ENCODE measurements at places on chromosomes 7 and 10.

DNA sequence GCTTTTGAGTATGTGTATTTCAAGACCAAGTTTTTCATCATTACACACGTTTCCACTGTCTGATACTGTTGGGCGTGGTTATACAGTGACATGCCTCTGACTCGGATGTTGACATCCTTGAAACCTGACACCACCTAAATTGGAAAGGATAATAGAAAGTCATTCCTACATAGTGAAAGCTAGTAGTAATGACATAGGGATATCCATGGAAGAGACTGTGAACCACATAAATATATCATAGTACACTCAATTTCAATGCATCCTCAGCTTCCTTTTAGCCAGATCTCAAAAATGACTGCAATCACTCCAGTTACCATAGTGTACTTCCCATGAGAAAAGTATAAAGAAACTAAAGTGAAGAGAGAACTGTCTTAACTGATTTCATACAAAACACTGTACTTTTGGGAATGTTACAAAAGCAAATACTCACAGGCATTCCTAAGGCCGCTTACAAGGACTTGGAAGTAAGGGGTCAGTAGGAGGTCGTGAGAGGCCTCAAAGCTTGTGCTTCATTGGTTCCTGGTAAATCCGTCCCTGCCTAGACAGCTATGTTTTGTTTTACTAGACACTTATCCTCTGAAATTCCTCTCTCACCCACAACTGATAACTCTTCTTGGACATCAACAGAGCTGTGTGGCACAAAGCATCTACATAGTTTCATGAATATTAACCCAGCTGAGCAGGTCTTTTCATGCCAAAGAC lies 71.8 kb upstream of the VWDE start:
- DNase-seq: no peak

DNA sequence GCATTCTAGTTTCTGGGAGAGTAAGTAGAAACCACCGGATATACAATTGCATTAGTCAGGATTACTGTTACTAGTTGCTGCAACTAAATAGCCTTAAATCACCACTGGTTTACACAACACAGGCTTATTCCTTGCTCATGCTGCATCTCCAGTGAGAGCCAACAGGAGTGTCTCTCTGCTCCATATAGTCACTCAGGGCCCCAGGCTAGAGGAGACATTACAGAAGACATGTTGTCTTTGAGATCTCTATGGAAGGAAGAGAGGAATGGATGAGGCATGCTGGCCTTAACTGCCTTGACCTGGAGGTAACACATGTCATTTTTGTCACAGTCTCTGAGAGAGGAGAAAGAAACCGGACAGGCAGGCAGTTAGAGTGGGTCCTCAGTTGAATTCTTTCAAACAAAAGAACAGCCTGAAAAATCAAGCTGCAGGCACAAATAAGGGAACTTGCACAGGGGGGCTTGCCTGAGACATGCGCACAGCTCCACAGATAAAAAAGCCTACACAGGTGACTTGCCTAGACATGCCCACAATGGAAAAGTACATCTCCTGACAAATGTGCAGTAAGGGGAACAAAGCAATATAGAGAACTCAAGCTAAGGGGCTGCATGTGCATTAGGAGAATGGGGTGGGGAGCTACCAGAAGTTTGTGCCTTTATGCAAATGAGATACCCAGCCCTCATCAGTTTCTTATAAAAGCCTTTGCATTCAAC lies 348.0 kb downstream of the TYW1 start:
- no peak for DNase-seq

- no peak for DNase-seq
Observed at GRCh38 chr7:115116773-115117715, 195.2 kb downstream of the MDFIC start.

DNA sequence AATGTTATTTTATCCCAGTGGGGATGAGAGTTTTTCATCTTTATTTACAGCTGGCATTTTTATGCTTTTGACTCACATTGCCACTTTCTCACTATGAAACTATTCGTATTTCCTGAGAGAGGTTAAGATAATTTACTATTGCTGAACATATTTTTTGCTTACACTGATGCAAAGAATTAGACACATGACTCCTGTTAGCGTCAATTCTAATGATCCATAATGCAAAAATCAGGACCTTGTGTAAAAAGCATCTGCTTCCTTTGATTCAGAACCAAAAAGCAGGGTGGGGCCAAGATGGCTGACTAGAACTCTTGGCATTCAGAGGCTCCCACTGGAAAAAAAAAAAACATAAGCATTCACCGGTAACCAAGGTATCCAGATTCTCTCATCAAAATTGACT lies 464.8 kb downstream of the SEMA3D start:
- no peak for DNase-seq

- no peak for DNase-seq
Observed at GRCh38 chr7:29291723-29292618, 97.4 kb downstream of the CHN2 start.

GRCh38 chr7:78985509-78985908 lies 468.0 kb downstream of the MAGI2 start:
- DNase-seq: no peak

GRCh38 chr10:21920633-21921032 lies 82.9 kb downstream of the DNAJC1 start:
- DNase-seq: no peak

DNA sequence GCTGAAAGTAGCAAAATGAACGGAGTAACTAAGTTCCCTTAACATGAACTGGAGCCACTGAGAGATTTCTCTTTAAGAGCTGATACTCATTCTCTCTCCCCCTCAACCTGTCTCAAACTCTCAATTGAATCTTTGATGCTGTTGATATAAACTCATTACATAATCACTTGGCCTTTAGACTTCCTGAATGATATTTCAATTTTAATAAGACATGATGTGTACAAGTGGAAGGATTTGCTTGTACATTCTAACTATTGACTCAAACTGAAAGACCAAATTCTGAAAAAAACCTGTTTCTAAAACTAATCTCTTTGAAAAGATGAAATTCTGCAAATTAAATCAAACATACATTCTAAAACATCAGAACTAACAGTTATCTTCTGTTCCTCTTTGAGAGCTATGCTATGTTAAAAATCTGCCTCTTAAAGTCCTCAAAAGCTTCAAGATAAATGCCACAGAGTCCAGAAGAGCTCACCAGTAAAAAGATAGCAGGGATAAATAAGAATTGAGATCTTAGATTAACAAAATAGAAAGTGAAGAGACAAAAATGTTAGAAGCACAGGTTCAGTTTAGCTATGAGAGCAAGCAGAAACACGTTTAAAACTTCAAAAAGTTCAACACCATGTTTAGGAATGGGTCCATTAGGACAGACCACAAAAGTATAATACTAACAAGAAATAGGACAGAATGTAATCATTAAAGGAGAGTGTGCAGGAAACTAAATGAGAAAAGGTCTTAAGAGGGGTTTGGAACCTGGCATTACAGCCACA lies 46.1 kb downstream of the TNPO3 start:
- DNase-seq: no peak

DNA sequence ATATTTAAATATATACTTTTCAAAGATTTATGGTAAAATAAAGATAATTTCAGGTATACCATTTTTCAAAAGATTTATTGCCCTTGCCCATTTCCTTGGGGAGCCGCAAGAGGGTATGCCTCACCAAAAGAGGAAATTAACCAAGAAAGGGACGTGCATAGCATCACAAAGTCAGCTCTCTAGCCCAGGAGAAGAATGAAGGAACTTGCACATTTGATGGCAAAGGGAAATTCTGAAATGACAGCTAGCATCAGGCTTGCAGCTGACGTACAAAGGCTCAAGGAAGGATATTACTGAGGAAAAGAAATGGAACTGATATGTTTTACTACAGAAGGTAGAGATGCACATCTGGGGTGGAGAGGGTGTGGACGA lies 93.6 kb upstream of the RSU1 start:
- no peak for DNase-seq

GRCh38 chr7:31595390-31595789 lies 81.5 kb downstream of the ITPRID1 start:
- no peak for DNase-seq

GRCh38 chr7:15130666-15131541 lies 228.4 kb upstream of the DGKB start:
- DNase-seq: no peak

- no peak for DNase-seq
Observed at GRCh38 chr7:107712896-107713295, 31.0 kb upstream of the CBLL1 start.

DNA sequence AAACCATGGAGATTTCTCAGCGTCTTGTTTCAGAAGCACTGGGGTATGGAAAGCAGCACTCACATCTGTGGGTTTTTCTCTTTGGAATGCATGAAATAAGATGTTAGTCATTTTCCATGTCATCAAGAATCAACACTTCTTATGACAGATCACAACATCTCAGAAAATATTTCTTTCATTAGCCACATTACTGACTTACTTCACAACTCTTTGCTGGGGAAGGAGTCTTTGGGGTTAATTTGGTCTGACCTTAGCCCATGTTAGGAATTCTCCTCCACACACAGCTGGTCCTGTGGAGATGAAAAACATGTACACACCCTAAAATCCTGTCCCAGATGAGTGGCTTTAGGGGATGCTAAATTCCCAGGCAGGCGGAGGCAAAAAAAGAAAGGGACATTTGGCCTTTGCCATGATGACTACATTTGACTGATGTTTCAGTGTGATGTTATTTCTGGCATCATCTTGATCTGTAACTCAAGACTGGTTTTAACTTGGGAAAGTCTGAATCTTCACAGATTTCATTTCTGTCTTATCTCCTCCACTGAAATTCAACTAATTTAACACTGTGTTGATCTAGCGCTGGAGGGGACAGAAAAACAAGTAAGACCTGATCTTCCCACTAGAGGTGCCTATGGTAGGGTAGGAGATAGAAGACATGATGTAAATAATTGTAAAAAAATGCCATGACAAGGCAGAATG lies 363.2 kb downstream of the PRPF18 start:
- DNase-seq: no peak

DNA sequence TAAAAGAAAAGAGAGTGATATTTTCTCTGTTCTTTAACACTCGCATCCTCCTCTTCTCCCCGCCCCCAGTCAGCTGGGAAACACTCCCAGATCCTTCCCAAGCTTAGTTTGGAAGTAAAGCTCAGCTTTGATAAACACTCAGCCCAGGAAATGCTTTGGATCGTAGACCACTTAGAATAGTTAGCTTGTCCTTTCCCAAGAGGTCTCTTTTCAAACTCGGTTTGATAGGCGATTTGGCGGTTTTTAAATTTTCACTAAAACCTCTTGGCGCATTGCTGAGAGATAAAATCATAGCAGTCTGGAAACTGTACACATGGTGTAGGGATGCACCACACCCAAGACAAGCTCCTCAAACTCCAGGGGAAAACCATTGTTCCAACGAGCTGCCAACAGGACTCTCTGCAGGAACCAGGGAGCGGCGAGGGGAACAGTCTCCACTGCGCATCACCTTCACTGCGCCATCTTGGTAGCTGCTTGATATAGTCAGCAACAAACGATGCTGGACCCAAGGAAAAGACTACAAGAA lies 22.3 kb downstream of the SMURF1 start:
- DNase-seq: no peak

- no peak for DNase-seq
Observed at GRCh38 chr10:65802391-65802790, 1123.4 kb upstream of the LRRTM3 start.

Data from NCI-H1694 (cell line).